Smooth muscle cell of the coronary artery (primary cell): ENCODE measurements at places on chromosomes 6 and 20. TPM values are rescaled to one million over a fixed set of nuclear protein-coding genes. Genes with fewer than 3 reads are reported as not detected.

Gene HLA-DQA2
- not detected in 2 replicates for total RNA-seq

Gene XKR7
- not detected in 2 replicates for total RNA-seq

Gene HLA-DOA
- total RNA-seq: under 0.01 TPM in 1 of 2 replicates, not detected in the other

Gene MOXD1
- 1.4 and 81.2 TPM in 2 replicates for total RNA-seq

Gene SYNGAP1
- 1.7 and 3.2 TPM in 2 replicates for total RNA-seq

Gene ZNF831
- not detected in 2 replicates for total RNA-seq

Gene PLCG1
- 97.4 and 101 TPM in 2 replicates for total RNA-seq

Gene RBPJL
- total RNA-seq: not detected in 2 replicates

Gene HRH3
- total RNA-seq: not detected in 2 replicates

Gene PPP1R14C
- total RNA-seq: 0.90 and 3.2 TPM in 2 replicates

Gene ZSCAN31
- 16.8 and 21.2 TPM in 2 replicates for total RNA-seq

Gene SLC35D3
- not detected in 2 replicates for total RNA-seq

Gene HEY2
- under 0.01 and 4.9 TPM in 2 replicates for total RNA-seq

Gene PAK5
- total RNA-seq: not detected in 2 replicates

Gene DAAM2
- total RNA-seq: 12.1 and 19.3 TPM in 2 replicates

Gene GSTA3
- total RNA-seq: not detected in 2 replicates

Gene MUCL3
- total RNA-seq: not detected in 2 replicates

Gene OR2H2
- total RNA-seq: not detected in 2 replicates

Gene MOCS1
- 11.3 and 17.4 TPM in 2 replicates for total RNA-seq
